ENCODE measurements at places on chromosomes 2 and 18. TPM values are rescaled to one million over a fixed set of nuclear protein-coding genes. Genes with fewer than 3 reads are reported as not detected.

DNA sequence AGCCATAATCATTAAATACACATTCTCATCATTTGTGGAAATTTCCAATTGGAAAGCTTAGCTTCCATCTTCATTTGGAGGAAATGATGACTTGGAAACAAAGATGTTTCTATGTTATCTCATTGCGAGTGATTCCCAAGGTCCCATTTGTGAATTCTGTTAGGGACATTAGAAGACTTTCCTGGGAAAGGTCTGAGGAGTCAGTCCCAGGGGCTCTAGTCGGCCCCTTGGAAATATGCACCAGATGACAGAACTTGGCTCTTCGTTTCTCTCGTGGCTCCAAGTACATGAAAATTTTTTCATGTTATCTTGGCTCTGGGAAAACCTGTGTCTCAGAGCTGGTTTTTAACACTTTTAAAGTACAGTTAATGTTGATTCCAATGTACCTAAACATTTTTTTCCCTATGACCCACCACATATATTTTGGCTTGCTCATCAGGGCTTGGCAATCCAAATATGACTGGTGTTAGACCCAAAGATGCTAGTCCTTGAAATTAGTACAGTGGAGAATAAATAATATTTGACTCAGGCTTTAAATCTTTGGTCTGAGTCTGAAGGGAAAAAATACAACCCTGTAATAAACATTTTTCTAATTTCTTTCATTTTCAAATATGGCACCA, 15.4 kb upstream of the CAVIN2 start:
- no peak for DNase-seq

GRCh38 chr2:64234785-64235184, 90.6 kb upstream of the PELI1 start:
- DNase-seq = no peak

- no peak for DNase-seq
Observed at GRCh38 chr2:134401081-134401497, 147.2 kb downstream of the MGAT5 start.

DNA sequence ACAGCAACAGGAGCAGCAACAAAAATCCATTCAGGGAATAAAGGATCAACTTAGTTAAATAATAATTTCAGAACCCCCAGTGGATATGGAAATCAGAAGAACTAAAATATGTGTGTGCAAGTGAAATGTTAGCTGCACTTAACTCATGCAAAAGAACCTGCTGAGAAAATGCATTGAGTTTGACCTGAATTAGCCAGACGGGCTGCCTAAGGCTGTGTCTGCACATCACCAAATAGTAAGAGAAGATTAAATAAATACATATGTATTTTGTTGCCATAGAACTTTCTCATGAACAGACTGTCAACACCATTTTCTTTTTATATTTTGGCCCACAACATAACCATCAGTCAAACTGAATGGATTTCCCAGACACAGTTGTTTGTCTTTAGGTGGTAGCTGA, 262.0 kb upstream of the PIK3C3 start:
- DNase-seq = no peak

The ZNF385B gene
- total RNA-seq = 0.16 TPM

The ANKRD53 gene
- total RNA-seq = 2.7 TPM

The FOXI3 gene
- total RNA-seq = not detected

The IL1F10 gene
- total RNA-seq = not detected

All from osteocyte (in vitro differentiated cells).